ENCODE measurements at places on chromosomes 7 and 10.

DNA sequence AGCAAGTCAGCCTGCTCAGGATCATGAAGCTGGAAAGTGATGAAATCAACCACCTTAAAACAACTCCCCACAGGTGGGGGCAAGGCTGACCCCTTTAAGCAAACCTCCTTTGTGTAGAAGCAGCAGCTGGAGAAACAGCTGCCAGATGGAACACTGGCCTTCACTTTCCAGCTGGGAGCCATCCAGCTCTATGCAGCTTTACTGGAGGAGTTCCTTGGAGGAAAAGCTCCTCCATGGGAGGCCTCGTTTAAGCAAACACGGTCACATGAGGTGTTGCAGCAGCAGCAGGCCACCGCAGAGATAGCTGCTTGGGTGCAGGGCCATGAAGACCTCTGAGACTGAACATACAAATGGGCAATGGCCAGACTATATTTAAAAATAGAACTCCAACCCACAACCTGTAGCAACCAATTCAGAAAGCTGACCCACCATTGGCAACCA is 13.0 kb upstream of the DLG5 start:
- no peak for DNase-seq

GRCh38 chr10:110160081-110160480 is 47.3 kb upstream of the MXI1 start:
- DNase-seq: no peak

- DNase-seq: no peak
Measured at GRCh38 chr7:19928247-19928646, 154.8 kb upstream of the TMEM196 start.

- no peak for DNase-seq
Measured at GRCh38 chr7:128029405-128029995, 1.7 kb downstream of the LRRC4 start.

- no peak for DNase-seq
Measured at GRCh38 chr7:116801092-116801710, 61.2 kb upstream of the CAPZA2 start.

DNA sequence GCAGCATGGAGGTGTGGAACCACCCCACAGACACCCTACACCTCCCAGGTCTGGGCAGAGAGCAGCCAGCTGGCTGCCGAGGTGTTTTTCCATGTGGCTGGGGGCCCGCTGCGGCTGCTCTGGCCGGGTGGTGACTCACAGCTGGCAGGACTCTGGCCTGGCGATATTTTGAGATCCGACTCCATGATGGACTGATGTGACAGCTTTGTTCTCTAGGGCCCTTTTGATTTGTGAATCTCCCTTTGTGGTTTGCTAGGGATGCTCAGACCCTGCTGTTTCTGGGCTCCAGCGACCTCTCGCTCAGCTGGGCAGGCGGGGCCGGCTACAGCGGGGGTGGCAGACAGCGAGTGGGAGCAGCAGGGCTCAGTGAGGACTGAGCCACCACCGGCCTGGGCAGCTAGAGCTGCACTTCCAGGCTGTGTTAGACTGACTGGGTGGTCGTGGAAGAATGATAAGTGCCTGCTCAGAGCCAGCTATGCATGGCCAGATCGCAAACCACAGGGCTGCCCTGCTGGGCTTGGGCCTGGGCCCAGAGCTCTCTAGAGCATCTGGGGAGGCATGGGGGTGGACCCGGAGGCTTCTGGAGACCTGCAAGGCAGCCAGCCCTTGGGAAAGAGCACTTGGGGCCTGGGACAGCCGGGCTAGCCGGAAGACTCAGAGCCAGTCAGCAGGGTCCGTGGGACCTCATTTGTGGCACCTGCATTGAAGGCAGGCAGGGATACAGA is 46.2 kb upstream of the GDF10 start:
- no peak for DNase-seq

GRCh38 chr7:118003476-118003875 is 130.2 kb upstream of the CTTNBP2 start:
- DNase-seq: no peak

DNA sequence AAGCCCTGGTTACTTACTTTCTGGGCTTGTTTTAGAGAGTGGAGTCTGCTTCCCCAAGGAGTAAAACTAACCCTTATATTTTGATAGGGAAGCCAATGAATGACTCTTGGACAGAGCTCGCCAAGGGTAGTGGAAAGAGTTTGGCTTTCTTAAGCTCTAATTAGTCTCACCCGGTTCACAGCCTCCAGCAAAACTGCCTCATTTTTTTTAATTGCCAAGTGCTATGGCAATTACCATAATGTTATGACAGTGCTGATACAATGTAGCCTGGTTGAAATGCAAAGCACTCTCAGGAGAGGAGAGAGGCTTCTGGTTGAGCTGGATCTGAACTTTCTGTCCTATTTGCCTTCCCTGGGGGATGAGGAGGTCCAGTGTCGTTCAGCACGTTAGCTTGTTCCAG is 376.1 kb upstream of the CHRM2 start:
- DNase-seq: no peak

GRCh38 chr10:87053111-87053510 is 33.0 kb downstream of the FAM25A start:
- DNase-seq: no peak

GRCh38 chr10:102612964-102613275 is 31.4 kb upstream of the TRIM8 start:
- DNase-seq: no peak

- no peak for DNase-seq
Measured at GRCh38 chr10:70247360-70247759, 14.1 kb upstream of the PPA1 start.

GRCh38 chr10:111018021-111018420 is 58.8 kb upstream of the ADRA2A start:
- DNase-seq: no peak

DNA sequence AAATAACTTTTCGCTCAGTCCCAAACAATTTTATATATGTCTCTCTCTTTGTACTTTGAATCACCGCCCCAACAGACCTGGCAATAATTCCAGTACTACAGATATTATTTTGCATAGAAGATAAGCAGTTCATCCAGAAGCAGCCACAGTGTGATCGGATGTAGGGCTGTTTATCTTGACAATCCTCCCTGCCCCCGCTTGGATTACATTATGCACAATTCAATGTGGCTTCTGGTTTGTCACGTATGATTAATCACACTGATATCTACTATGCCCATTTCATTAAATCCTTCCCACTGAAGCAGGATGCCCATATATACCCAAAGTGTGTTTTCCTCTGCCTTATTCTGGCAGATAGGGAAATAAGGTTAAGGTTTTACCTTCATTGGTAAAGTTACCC is 115.2 kb downstream of the PDE1C start:
- no peak for DNase-seq

- no peak for DNase-seq
Measured at GRCh38 chr7:2163600-2164555, 68.9 kb downstream of the MAD1L1 start.

- no peak for DNase-seq
Measured at GRCh38 chr10:117537904-117538524, 4.5 kb upstream of the EMX2 start.

- no peak for DNase-seq
Measured at GRCh38 chr7:131610007-131610406, 53.6 kb upstream of the PODXL start.

- no peak for DNase-seq
Measured at GRCh38 chr7:157772486-157773130, 435.8 kb downstream of the DNAJB6 start.

GRCh38 chr7:98467570-98468312 is 66.9 kb upstream of the BAIAP2L1 start:
- no peak for DNase-seq

- DNase-seq: no peak
Measured at GRCh38 chr10:132438091-132439024, 41.4 kb downstream of the PWWP2B start.

- no peak for DNase-seq
Measured at GRCh38 chr10:132588301-132589013, 50.9 kb downstream of the INPP5A start.

DNA sequence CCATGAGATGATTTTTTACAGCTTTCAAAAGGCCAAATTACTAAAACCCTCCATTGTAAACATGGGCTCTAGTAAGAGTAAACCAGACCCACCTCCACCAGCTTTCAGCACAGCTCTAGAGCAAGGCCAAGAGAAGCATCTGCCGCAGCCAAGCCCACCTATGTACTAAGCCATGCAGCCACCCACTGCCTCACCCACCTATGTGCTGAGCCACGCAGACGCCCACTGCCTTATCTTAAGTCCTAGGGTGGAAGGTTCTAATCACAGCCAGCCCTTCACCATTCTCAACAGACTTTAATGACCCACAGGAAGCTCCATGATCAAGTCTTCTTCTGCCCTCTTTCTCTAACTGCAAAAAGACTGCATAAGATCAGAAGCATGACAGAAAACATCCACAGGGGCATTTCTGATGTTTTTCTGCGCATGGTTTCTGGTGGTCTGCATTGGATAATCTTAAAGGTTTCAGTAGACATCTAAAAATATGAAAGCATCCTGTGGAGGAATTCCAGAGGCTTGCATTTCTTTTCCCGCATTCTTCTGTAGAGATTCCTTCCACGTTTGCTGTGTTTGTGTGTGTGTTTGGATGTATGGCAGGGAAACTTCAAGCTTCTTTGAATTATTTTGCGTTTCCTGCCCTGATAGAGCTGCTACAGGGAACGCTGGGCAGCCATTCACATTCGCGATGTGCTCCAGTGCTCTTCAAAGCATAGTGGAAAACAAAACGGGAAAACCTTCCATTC is 286.1 kb upstream of the KLF6 start:
- DNase-seq: no peak

GRCh38 chr10:100748231-100749058 is 3.1 kb downstream of the PAX2 start:
- no peak for DNase-seq

DNA sequence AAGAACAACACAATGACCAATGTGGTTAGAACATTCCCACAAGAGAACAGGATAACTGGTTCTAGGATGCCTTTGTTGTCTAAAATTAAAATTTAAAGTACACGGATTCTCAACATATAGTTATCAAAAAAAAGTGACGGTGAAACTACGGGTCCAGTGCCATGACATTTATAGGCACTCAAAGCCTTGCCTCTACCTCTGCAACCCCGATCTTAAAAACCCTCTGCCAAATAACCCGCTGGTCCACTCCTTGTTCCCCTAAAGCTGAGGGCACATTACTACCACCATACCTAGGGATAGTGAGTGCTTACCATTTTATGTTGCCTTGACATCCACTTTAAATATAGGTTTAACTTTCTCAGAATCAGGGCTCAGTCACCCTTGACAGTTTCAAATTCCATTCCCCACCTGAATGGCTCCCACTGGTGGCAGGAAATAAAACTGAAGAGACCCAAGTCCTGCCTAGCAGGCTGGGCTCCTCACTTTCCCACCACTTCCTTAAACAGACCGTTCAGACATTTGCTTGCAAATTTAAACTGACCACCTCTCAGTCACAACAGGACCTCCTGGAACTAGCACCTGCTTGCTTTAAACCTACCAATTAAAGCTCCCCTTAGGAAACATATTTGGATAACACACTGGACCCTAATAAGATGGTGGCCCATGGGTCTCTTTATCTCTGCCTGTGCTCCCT is 169.9 kb upstream of the ASAH2 start:
- no peak for DNase-seq

- no peak for DNase-seq
Measured at GRCh38 chr10:47347303-47347675, 874 bp upstream of the RBP3 start.

Data from AG09319 (cell line).